Activated naive CD4-positive, alpha-beta T cell treated with anti-CD3 and anti-CD28 coated beads, Interleukin-2, amount 50 U/mL, for 72 hours (primary cell): ENCODE measurements at places on chromosomes 11 and 22.

DNA sequence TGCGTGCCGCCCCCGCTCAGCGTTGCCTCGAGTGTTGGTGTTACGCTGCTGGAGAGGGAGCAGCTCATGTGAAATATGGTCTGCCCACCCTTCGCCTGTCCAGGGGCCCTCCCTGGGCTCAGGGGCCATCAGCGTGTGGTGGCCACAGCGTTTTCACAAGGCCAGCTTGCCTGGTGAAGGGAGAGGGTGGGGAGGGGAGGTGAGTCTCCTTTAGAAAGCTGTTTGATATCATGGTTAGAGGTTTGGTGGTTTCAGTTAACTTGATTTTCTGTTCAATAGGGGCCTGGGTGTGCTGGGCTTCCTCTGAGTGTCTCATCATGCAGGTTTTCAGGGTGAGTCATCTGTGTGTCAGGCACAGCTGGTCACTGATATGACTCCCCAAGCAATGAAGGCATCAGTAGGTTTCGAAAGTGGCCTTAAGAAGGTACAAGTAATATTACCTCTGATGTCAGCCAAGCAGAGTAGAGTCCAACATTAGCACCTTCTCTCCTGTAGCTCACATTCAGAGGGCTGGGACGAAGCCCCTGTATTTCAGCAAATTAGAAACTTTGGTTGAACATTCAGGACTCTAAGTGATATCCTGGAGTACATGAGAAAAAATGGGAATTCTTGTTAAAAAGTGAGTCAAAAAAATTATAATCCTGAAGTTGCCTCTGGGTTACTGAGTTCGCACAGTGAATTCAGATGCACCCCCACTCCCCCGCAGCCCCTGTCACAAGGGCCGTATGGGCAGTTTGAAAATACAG, 172.5 kb downstream of the TBC1D22A start:
- DNase-seq: no peak

GRCh38 chr11:125081098-125081798, 18.1 kb downstream of the SLC37A2 start:
- DNase-seq: no peak

GRCh38 chr11:62555464-62556107, 9.0 kb upstream of the AHNAK start:
- DNase-seq: peak; percentile 70

DNA sequence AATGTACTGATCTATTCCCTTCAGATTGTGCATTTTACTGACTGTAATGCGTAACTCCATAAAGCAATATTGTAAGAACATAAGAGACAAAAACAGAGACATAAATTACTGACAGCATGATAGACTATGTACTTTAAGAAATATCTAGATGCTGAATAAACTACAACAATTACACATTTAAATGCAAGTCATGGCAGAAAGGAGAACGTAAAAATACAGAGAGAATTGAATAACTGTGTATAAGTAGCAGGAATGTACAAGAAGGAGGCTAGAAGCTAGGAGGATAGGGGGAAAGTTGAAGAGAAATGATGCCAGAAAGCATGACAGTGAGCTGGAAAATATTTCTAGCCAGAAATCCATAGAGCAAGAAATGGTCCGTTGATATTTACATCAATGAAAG, 74.0 kb upstream of the FAM181B start:
- no peak for DNase-seq

- DNase-seq: no peak
These were observed 8.6 kb downstream of the HSD17B12 start for GRCh38 chr11:43689167-43689566.

GRCh38 chr11:73330569-73331093, 22.6 kb downstream of the ARHGEF17 start:
- DNase-seq: no peak

- DNase-seq: no peak
These were observed 431.4 kb upstream of the CCDC90B start for GRCh38 chr11:83717537-83717936.

- no peak for DNase-seq
These were observed 16.1 kb downstream of the GP1BB start for GRCh38 chr22:19739448-19739895.

GRCh38 chr22:36160499-36160942, at the start of gene APOL3:
Gene APOL3 (minus strand): TSS chr22:36160755. CDS start chr22:36149055, 11,700 bp downstream.
- DNase-seq: no peak

DNA sequence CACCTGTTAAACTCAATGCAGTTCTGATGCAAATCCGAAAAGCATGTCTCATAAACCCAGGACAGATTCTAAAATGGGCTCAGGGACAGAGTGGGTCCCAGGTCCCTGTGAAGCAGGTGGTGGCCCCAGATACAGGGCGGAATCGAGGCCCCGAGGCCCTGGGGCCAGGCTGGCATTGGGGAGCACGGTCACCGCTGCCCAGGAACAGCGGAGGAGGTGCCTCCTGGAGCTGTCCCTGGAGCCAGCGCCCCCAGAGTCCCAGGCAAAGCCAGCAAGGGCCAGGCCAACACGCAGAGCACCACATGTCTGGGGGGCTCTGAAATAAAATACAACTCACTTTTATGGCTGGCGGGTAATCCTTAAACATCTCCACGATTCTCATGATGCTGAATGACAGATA, 10.0 kb upstream of the TTLL8 start:
- no peak for DNase-seq

DNA sequence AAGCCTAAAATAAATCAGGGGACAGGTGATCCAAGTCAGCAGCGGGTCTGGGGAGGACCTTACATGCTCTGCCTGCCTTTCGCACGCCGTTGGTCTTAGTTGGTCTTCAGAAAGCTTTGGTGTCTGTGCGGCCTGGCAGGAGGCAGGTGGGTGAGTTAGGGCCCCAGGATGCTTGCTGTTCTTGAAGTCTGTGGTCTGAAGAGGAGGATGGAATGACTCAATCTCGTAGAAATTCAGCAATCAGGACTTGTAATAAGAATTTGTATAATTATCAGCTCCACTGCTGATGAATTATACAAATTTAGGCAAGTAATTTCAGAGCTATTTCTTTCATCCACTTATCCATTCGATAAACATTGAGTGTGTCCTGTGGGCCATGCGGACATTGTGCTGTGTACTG, 138.5 kb downstream of the FEZ1 start:
- DNase-seq: no peak

DNA sequence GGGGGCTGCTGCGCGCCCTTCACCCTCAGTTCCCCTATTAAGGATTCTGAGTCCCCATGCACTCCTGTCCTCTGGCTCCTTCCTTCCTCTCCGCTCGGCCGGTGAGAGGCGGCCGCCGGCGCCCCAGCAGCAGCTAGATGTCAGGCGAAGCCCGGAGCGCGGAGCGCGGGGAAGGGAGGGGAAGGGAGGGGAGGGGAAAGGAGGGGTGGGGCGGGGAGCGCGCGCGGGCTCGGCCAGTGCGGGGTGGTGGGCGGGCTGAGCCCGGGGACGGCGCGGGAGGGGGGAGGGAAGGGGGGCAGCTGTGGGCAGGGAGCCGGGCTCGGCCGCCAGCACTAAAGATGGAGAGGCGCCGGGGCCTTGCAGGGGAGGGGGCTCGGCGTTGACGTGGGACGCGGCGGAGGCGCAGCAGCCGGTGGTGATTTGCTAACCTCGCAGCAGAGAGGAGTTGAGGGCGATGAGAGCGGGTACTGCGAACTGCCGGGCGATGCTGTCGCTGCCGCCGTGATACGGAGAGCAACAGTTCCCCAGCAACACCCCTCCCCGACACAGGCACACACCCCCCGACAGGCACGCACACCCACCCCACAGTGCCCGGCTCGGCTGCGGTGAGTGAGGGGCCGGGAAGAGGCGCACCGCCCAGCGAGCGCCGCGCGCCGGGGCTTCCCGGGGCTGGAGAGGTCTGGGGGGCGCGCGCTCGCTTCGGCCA, at the start of gene ZBTB16:
Gene ZBTB16 (plus strand): TSS at position 434 of the 706 bp plus-strand sequence. CDS start 3,590 bp downstream, outside the sequence.
- DNase-seq: peak; percentile 21

DNA sequence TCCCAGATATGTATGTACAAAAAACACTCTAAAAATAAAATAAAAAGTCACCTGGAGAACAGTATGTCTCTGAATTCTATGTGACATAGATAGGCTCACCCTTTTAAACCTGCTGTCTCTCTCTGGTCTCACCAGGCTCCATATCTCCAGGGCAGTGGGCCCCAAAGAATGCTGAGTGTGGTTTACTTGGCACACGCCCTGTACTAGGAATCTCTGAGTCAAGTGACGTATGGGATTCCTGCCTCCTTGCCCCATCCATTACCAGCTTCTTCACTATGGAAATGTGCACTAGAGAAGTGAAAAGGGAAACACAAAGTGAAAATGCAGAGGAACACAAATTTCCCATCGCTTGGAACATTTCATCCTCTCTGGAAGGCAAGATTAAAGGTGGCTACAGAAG, 722.2 kb upstream of the TENM4 start:
- DNase-seq: no peak

- DNase-seq: no peak
These were observed 4.3 kb downstream of the DNAL4 start for GRCh38 chr22:38789606-38790005.

DNA sequence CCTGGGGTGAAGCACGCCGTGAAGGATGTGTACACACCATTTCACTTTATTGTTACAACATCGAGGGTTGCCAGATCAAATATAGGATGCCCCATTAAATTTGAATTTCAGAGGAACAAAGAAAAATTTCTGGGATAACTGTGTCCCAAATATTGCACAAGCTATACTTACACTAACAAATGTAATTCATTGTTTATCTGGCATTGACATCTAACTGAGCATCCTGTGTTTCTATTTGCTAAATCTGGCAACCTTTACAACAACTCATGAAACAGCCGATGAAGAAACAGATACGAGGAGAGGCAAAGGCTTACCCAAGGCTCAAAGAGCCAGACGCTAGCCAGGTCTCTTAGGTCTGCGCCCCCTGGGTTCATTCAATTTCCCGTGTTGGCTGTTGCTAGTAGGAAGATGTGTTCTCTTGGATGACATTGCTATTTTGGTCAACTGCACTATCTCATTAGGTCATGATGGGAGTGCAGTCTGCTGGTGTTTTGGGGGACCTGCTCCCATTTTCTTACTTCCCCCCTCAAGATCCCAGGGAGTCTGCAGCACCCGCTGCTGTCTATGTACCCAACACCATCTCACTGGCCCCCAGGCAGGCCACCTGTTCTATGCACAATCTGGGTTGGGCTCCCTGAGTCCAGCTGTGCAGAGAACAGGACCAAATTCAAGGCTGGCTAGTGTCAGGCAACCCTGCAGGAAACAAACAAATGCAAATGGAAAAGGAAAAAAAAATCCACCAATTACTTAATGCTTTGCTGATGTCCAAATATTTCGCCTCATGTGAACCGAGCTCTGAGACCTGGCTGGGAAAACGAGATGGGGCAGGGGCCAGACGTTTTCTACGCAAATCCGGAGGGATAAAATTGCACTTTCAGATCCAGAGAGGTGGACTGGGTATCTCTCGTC, 560.9 kb downstream of the MIAT start:
- no peak for DNase-seq

DNA sequence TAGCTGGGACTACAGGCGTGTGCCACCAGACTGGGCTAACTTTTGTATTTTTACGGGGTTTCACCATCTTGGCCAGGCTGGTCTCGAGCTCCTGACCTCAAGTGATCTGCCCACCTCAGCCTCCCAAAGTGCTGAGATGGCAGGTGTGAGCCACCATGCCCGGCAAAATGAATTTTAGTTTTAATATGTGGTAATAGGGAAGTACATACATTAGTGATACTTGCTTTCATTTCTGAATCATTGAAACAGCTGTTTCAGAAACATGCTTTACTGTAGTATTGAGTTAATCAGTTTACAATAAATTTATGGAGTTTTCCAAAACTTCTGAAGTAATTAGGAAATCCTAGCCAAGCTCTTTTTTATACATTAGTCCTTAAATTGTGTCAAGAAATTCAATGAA, 15.6 kb downstream of the PCF11 start:
- DNase-seq: no peak

DNA sequence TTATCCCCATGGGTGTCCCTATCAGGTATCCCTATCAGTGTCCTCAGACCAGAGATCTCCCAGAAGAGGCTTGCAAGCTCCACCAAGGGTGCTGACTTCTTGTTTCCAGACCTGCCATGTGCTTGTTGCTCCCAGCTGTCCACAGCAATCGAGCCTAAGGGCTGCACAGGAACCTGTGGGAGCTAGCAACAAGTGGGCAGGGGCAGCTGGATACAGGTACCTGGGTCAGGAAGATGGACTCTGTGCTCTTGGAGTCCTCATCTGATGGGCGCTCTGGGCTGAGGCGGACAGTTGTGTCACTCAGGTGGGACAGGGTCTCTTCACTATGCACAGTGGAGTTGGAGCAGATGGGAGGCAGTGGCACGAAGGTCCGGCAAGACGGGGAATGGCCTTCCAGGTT, 99.2 kb downstream of the RNF169 start:
- DNase-seq: no peak

DNA sequence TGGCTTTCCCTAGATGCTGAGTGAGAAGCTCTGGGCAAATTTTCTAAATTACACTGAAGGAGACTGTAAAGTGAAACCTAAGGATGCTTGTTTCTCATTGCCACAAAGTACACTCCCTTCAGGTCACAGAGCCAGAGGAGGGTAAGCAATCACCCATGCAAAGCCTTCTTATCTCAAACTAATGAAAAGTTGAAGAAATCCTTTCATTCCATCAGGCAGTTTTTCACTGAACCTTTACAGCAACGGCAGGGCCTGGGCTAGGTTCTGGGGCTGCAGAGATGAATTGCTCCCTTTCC, 106.2 kb downstream of the RASSF10 start:
- no peak for DNase-seq

- DNase-seq: peak; percentile 73
These were observed 16.6 kb downstream of the ASCC2 start for GRCh38 chr22:29821291-29822016.

- no peak for DNase-seq
These were observed 46.8 kb downstream of the PLAAT5 start for GRCh38 chr11:63444160-63444559.

DNA sequence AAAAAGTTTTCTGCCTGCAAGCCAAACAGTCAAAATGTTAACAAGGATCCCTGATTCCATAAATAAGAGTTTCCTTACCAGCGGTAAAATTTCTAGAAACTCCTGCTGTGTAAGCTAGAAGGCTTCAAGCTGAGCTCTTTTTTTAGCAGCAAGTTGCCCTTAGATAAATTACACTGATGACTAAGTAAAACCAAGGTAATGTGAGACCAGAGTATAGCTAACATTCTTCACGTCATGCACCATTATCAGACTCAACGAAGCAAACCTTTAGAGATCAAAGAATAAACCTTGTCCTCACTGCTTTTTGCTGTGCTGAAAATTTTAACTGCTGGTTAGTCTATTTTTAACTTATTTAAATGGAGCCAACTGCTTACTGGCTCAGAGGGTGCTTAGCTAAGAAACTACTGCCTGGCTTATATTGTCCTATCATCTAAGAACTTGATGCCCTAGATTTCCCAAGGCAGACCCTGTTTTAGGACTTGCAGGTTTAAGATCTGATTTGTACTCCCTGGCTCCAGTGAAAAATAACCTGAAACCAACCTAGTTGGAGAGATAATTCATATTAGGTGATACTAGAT, 900.7 kb downstream of the JRKL start:
- DNase-seq: no peak

- no peak for DNase-seq
These were observed 204 bp downstream of the FADS2 start for GRCh38 chr11:61828379-61828628.

- no peak for DNase-seq
These were observed 5.3 kb upstream of the MALAT1 start for GRCh38 chr11:65493367-65494176.
